ENCODE measurements at places on chromosomes 6 and 20.

- no peak for DNase-seq
Observed at GRCh38 chr6:33947916-33948594, 144.3 kb upstream of the MLN start.

GRCh38 chr20:52444455-52444854, 252.9 kb upstream of the ZFP64 start:
- DNase-seq, result no peak

GRCh38 chr6:15621203-15622044, 41.4 kb downstream of the DTNBP1 start:
- DNase-seq, result no peak

GRCh38 chr6:34891296-34891695, 2.2 kb downstream of the ANKS1A start:
- no peak for DNase-seq

GRCh38 chr6:72418495-72418894, 203.4 kb upstream of the KCNQ5 start:
- no peak for DNase-seq

DNA sequence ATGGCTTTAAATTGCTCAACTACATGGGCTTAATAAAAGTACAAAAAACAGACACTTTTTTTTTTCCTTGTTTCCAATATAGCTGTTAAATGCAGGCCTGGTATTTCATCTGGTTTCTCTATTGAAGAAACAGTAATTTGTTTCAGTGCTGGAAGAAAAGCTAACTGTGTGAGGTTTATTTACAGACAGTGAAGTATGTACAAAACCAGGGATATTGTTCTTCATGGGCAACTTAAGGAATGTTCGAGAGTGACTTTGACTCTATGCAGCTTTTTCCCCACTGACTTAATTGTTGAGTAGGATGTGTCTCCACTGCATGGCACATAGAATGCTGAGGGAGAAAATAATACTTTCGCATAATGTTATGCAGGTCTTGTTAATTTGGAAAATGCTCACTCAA, 31.0 kb upstream of the PRL start:
- no peak for DNase-seq

DNA sequence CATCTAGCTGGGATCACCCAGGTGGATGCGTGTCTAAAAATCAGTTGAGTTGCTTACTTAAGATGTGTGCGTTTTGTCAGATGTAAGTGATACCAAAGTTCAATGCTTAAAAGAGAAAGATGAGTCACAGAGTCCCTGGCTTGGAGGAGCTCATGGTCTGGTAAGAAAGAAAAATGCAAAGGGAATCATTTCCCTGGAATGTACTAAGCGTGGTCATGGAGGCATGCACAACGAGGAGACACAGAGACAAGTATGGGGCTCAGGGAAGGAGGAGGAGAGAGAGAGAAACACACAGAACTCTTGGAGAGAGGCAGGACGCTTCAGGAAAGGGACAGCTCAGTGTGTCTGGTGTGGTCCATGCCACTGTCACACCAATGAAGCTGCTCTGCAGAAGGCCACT, 186.9 kb upstream of the GMDS start:
- DNase-seq, result no peak

DNA sequence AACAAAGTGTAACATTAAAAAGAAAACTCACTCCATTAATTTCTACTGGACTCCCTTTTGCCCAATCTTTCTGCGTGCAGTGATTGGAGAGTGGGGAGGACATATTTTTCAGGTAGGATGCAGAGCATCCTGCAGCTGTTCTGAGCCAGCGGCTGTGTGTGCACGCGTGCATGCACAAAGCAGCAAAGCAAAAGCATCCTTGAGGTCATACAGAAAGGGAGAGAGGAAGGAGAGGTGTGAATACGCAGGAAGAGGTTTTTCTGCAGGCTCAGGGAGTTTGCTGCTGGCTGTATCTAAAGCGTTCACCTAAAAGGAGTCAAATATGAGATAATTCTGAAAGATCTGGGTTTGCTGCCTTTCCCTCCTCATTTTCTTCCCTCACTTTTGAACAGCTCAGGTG, 108.4 kb downstream of the HUS1B start:
- DNase-seq, result peak; percentile 11

DNA sequence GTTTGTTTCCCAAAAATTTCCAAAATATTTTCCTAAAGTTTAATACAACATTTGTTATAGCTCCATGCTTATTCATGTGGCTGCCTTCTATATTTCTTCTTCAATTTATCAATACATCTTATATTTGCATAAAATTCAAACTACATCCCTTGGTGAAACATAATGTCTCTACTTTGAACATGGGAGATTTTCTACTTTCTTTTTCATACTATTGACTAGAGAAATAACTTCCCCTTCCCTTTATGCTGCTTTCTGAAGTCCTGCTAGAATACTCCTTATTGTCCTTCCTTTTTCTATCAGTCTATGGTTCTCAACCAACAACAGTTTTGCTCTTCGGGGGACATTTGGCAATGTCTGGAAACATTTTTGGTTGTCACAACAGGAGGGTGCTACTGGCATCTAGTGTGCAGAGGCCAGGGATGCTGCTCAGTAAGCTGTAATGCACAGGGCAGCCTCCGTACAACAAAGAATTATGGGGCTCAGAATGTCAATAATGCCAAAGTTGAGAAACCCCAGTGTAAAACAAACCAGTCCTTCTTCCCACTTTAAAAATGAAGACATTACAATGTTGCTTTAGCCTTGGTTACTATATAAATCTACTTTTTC, 29.9 kb downstream of the MKKS start:
- no peak for DNase-seq

DNA sequence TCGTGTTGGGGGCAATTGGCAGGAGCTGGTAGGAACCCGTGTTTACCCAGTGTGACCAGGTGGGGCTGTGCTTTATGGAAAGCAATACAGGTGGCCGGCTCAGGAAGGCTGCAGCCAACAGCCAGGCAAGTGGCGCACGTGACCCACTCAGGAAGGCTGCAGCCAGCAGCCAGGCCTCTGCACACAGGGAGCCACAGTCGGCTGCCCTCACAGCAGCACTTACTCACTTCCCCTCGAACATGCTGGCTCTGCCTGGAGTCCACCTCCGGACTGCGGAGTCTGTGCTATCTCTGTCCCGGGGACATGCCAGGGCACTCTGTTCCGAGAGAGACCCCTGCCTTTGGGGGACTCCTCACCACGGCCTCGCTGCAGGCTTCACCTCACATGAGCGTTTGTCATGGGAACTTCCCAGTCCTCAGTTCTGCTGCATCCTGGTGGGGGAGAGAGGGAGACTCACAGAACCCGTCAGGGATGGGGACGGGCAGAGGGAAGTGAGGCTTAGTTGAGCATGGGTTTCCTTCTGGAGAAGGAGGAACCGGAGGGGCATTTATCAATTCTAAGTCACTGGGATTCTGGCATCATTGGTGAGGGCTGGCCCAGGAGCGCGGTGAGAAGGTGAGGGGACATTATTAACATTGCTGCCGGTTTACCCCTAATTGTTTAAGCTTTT, 76.8 kb downstream of the TTLL2 start:
- no peak for DNase-seq

- no peak for DNase-seq
Observed at GRCh38 chr20:34632870-34633452, 43.9 kb downstream of the PIGU start.

- DNase-seq, result no peak
Observed at GRCh38 chr6:160031442-160031841, 62.6 kb downstream of the IGF2R start.

DNA sequence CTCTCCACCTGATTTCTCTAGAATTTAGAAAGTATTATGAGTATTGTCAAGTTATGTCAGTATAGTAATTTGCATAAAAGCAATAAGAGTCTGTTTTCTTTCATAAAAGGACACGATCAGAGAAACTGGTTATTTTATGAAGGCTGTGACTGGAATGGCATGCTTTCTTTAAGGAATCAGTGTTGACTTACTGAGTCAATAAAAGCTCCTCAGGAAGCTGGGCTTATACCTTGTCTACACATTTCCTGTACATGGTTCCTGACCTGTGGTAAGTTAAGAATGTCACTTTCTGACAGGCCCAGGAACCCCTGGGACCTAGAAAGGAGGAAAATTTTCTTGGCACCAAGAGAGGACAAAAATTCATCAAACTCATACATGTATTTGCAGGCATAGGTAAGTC, 1224.0 kb upstream of the ADGRB3 start:
- no peak for DNase-seq

DNA sequence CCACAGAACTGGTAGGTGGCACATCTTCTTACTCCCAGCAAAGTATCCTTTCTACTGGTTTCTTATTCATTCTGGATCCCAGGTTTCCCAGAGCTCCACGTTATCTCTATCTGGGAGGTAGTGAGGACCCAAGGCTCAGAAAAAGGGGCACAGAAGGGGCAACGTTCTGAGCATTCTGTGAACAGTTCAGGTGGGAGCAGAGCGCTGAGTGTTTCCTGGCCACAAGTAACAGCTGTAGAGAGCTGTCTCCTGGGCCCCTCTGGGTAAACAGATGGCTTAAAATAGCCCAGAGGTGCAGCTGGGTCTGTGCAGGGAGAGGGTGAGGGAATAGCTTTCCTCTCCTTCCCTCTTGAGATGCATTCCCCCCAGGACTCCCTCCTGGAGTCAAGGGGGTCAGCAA, 2.1 kb downstream of the APOBEC2 start:
- no peak for DNase-seq

GRCh38 chr6:135935941-135936601, 84.6 kb downstream of the PDE7B start:
- no peak for DNase-seq

DNA sequence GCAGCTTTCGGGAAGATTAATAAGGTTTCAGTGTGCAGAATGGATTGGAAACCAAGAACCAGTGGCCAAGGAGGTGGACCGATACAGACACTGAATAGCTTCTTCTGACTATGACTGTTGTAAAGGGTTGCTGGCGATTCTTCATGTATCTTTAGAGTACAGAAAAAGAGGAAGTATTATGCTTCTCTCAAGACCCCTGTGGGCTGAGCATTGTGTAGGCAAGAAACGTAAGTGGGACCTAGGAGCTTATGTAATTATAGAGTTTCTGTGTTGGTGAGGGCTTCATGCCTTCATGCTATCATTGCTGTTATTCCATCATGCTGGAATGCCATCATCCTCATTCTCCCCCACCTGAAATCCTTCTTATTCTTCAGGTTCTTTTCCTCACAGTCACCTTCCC, 105.4 kb upstream of the AKIRIN2 start:
- no peak for DNase-seq

DNA sequence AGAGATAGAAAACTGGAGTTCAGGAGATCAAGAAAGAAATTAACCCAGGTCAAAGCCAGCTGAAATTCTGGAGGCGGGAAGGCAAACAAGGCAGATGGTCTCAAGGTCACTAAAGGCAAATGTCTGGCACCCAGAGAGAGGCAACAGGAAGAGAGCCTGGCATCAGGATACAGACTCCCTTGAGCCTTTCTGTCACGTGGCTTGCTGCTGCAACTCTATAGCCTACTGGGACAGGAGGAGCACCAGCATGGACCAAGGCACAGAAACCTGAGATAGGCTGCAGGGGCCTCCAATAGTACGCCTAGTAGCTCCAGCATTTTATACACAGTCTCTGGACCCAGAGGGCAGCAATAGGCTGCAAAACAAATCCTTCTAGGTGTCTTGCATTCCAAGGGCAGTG, 75.1 kb downstream of the SEL1L2 start:
- no peak for DNase-seq

GRCh38 chr6:53925891-53926290, 131.1 kb downstream of the LRRC1 start:
- no peak for DNase-seq

GRCh38 chr20:61811166-61811565, 254.5 kb downstream of the TAF4 start:
- no peak for DNase-seq

GRCh38 chr6:16232086-16232485, 6.3 kb upstream of the GMPR start:
- DNase-seq, result no peak

DNA sequence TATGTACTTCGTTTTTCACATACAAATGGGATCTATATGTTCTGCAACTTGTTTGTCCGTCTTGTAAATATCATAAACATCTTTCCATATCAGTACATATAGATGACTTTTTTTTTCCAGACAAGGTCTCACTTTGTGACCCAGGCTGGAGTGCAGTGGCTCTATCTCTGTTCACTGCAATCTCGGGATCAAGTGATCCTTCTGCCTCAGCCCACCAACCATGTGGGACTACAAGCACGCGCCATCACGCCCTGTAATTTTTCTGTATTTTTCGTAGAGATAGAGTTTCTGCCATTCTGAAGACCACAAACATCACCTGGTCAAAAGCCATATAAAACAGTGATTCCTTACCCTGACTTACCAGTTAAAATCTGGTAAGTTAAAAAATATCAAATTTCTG, 37.7 kb upstream of the SYNCRIP start:
- no peak for DNase-seq

- DNase-seq, result no peak
Observed at GRCh38 chr20:17014756-17015366, 212.0 kb upstream of the PCSK2 start.

GRCh38 chr20:57838670-57839151, 128.9 kb upstream of the PMEPA1 start:
- no peak for DNase-seq

- DNase-seq, result peak; percentile 22
Observed at GRCh38 chr6:145028144-145028818, 707.0 kb downstream of the EPM2A start.

DNA sequence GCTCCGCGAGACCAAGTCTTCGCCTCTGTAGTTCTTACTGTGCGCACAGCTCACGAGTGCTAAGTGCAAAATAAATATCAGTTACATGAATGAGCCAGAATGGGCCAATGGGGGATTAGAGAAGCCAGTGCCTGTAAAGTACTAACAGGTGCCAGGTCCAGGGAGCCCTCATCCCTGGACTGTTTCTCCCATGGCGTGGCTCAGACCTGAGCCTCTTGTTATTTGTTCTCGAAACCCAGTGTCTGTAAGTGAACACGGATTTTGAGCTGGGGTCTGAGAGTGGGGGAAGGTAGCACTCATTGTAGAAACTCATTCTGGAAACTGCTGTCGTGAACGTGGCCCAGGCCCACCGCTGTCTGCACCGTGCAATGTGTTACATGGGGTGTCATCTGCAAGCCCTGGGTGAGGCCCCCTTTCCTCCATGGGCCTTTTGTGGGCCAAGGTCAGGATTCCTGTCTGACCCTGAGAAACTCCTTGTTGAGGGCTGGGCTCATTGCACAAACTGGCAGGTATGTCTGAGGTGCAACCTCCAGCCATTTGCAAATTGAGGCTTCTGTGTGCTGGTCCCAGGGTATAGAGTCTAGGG, 154.7 kb downstream of the SYCP2 start:
- no peak for DNase-seq

GRCh38 chr6:17460862-17461261, 67.5 kb downstream of the CAP2 start:
- DNase-seq, result no peak
